SK-N-MC (cell line): ENCODE measurements at places on chromosomes 13 and 19.
A peak's percentile ranks its signal among the peaks of the same experiment; 100 is the strongest.

DNA sequence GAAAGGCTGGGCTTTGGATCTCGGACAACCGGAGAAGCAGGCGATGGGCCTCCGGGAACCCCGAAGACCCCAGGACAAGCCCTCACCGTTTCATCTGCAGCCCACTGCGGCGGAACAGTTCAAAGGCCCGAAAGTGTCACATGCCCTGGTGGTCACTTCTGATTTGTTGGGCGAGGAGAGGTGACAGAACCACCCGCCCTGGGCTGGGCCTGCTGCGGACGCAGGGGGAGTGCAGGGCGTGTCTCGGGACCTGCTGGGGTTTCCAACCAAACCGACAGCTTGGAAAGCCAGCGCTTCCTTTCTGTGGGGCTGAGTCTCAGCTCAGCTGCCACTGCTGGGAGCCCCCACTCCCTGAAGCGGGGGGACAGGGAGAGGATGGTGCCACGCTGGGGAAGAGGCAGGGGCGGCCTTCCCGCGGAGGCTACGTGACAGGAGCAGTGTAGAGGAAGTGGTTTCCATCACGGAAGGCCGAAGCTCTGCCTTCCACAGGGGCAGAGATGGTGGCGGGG lies 22.8 kb upstream of the ZBTB7A start:
- DNase-seq = no peak

GRCh38 chr19:40932008-40932959 lies 50.3 kb upstream of the CYP2A7 start:
- no peak for DNase-seq

GRCh38 chr19:52190487-52191293 lies 838 bp downstream of the PPP2R1A start:
- DNase-seq = no peak

- DNase-seq = no peak
Observed at GRCh38 chr13:89568746-89569145, 1778.7 kb upstream of the MIR17HG start.

DNA sequence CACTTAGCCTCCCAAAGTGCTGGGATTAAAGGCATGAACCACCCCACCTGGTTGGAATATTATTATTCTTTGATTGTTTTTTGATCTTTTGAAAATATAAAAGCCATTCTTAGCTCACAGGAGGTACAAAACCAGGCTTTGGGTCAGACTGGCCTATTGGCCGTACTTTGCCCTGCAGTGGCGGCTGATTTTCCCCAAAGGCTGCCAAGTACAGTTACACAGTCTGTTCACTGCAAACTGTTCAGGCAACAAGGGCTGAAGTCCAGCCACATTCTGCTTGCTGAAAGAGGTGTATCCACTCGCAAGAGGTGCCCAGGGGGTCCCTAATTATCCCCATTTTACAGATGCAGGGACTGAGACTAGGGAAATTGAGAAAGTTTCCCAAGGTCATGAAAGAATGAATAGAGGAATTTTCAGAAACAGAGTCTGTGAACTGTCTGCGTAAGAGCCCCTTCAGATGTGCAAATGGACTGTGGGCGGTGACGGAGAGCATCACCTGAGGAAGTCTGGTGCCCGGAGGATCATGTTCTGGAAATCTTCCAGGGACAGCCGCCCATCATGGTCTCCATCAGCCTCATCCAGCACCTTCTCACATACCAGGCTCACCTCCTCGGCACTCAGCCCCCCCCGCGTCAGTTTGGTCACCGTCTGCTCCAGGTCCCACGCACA lies 9.0 kb downstream of the CIB3 start:
- DNase-seq = no peak

DNA sequence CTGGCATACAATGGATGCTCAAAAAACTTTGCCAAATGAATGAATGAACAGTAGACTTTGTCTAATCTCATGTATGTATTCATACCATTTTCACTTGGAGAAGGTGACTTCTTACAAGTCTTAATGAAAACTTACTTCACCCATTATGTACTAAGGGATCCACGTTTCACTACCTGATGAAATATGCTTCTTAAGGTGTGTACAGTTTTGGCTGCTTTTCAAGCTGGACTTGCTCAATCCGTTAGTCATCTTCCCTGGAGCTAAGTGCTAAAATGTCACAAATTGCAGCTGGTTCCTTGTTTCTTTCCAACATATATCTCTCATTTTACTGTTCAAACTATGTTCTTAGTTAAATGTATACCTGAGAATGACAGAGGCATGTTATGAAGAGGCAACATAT lies 4.2 kb upstream of the CCNA1 start:
- no peak for DNase-seq

GRCh38 chr19:14496834-14497227 lies 904 bp upstream of the GIPC1 start:
- DNase-seq = no peak

- no peak for DNase-seq
Observed at GRCh38 chr13:111344471-111345191, 24.2 kb downstream of the TEX29 start.

DNA sequence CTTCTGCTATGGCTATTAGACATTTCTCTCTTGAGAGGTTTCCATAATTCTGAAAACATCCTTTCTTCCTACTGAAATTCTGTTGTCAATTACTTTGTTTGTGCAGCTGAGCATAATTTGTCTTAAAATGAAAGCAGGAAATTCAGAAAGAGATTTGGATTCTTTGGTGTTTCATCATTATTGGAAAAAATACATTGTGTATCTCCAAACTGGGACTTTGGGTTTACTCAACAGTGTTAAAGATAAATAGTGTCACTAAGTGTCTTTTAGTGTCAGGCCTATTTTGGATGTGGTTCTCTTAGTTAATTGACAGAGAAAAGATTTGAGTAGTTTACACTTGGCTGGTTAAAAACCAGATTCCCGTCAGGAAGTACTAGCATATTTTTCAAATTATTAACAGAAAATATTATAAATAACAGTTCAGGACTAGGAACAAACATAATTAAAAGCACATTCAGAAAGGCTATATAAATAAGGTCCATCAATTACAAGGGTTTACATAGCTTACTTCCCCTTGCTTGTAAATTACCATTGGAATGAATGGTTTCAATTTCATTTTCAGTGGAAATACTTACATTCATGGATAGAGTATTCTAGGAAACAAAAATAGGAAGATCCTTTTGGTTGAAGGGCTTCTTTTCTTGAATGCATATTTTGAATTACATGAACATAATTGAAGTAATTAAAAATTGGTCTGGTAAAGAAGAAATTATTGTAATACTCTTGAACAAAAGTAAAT lies 483.1 kb downstream of the GPC6 start:
- no peak for DNase-seq

GRCh38 chr13:41624041-41624440 lies 166.7 kb downstream of the RGCC start:
- DNase-seq = no peak

GRCh38 chr19:48964205-48965039 lies 687 bp upstream of the FTL start:
- no peak for DNase-seq

DNA sequence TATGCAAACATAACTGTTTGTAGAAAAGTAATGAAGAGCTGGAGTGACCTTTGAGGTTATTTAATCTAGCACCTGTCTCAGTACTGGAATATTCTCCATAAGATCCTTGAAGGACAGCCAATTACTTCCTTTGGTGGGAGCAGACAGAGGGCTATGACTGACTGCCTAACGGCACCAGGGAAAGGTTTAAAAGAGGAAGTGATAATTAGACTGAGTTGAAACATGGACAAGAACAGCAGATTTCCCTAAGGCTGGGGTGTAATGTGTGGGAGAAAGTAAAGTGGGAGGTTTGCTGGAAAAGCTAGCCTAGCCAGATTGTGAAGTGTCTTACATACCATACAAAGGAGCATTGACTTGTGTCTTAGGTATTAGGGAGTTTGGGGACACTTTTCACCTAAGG lies 191.3 kb upstream of the PCDH9 start:
- DNase-seq = no peak

DNA sequence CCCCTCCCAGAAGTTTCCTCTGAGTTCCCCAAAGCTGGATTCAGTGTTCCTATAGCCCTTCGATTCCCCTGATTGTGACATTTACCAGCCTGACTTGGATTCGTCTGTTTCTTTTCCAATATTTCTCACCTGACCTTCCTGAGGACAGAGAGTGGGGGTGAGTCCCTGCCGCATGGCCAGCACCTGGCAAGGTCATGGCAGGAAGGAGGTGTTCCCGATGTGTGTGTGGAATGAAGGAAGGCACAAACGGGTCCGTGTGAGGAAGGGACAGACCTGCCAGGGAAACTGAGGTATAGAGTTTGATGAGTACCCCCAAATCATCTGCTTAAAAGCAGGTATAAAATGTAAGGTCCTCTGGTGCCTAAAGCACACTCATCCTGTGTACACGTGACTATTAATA lies 3.3 kb downstream of the COL4A1 start:
- no peak for DNase-seq

DNA sequence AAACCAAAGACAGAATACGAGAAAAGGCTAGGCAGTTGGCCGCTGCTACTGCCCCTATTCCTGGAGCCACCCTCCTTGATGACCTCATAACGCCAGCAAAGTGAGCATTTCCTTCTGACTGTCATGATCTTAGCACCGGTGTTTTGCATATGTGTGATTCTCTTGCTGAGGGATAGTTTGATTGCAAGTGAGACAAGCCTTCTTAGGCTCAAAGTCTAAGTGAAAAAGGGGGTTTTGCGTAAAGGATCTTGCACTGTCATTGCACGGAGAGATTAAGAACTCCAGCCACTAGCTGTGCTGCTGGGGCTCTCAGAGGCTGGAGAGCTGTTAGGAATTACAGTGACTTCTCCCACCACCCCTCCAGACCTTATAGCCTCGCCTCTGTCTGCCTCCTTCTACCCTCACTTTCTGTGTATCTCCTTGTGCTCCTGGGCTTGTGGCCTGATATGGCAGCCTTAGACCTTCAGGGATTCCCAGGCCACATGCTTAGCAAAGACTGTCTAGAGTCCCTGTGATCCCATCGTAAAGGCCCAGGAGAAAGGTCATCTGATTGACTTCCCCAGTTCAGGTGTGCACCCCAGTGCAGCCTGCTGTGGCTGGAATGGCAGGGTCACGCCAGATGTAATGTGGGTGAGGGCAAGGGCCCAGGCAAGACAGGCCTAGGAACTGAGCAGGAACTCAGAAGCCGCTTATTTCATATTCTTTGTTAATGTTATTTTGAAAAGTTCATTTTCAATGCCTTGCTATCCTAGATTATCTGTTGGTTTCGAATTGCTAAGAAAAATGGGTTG lies 12.6 kb downstream of the GPATCH1 start:
- no peak for DNase-seq

- no peak for DNase-seq
Observed at GRCh38 chr13:21938636-21939035, 267.8 kb downstream of the FGF9 start.

DNA sequence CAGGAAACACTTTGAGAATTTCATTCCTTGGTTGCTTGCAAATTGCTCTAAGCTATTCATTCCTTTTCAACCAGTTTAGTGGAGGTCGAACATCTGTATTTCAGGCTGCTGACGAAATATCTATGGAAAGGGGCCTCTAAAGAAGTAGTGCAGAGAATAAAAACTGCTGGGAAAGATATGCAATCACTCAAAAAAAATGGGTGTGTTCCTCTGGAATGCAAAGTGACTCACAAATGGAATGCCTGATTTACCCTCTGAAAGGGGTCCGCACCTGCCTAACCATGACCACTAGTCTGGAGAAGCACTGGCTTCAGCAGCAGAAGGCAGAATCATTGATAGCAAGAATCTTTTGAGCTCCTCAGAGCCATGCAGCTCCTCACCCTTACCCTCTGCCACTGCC lies 129.4 kb downstream of the PCDH9 start:
- peak; percentile 30 for DNase-seq

GRCh38 chr19:4640247-4641000 lies 1.1 kb downstream of the TNFAIP8L1 start:
- DNase-seq = no peak

DNA sequence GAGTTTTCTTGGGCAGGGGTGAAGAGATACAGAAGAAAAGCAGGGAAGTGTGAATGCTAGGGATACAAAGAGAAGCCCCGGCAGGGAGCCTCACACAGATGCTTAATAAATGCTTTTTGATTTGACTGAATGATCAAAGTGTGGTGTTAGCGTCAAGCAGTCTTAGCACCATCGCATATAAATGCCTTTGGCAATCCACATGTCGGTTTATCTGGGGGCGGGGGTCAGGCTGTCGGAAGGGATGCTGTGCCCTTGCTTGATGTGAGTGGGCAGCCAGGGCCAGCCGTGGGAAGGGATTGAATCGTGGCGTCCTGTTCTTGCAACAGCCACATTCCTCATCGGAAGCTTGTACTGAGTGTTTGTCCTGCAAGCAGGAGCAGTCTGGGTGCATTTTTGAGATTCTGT lies 173.1 kb downstream of the LACC1 start:
- no peak for DNase-seq

DNA sequence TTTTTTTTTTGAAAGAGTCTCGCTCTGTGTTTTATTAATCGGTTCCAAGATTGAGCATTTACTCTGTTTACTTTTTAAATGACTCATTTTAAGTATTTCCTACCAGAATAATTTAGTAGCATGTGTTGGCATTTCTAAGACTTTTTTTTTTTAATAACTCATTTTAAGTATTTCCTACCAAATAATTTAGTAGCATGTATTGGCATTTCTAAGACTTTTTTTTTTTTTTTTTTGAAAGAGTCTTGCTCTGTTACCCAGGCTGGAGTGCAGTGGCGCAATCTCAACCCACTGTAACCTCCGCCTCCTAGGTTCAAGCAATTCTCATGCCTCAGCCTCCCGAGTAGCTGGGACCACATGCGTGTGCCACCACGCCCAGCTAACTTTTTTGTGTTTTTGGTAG lies 13.1 kb downstream of the SETDB2 start:
- no peak for DNase-seq

DNA sequence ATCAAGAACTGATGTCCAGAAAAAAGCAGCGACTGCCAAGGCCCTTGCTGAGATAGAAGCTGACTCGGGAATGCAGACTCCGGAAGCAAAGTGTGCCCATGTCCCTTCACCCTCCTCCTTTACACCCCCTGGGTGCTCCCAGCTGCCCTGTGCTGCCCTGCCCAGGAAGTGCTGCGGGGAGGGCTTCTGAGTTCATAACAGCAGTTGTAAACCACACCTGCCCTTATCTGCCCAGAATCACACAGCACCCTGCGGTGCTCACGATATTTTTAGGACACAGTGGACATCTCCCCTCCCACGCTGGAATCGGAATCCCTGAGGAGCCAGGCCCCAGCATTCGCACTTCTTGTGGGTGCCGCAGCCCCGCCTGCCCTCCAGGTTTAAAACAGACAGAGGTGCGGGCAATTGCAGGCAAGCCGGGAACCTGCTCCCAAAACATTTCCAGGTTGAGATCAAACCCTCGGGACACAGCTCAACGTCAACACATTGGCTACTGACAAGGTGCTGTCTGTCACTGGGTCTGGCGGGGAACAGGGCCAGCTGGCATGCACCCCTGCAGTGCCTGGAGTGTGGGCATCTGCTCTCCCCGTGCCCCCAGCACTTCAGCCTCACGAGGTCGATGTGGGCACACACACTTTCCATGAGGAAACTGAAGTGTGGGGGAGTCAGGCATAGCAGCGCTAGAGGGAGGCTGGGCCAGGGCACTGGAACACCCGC lies 36.8 kb downstream of the RAB20 start:
- DNase-seq = no peak

GRCh38 chr13:66359910-66360552 lies 870.1 kb downstream of the PCDH9 start:
- no peak for DNase-seq

- no peak for DNase-seq
Observed at GRCh38 chr13:80548915-80549314, 208.0 kb upstream of the SPRY2 start.

- DNase-seq = no peak
Observed at GRCh38 chr19:8413629-8413995, 507 bp downstream of the MARCHF2 start.

GRCh38 chr19:10820173-10820572 lies 15.8 kb downstream of the TMED1 start:
- DNase-seq = no peak
